ENCODE measurements at places on chromosomes 16 and 17. TPM values are rescaled to one million over a fixed set of nuclear protein-coding genes. Genes with fewer than 3 reads are reported as not detected.

- no peak for DNase-seq
Observed at GRCh38 chr17:16933317-16934132, 38.4 kb downstream of the TNFRSF13B start.

GRCh38 chr16:30767767-30768465, 5.8 kb downstream of the RNF40 start:
- DNase-seq, result no peak

- DNase-seq, result no peak
Observed at GRCh38 chr17:49910094-49910857, 58.7 kb upstream of the DLX4 start.

GRCh38 chr17:149897-150584, 12.7 kb downstream of the SCGB1C2 start:
- DNase-seq, result no peak

DNA sequence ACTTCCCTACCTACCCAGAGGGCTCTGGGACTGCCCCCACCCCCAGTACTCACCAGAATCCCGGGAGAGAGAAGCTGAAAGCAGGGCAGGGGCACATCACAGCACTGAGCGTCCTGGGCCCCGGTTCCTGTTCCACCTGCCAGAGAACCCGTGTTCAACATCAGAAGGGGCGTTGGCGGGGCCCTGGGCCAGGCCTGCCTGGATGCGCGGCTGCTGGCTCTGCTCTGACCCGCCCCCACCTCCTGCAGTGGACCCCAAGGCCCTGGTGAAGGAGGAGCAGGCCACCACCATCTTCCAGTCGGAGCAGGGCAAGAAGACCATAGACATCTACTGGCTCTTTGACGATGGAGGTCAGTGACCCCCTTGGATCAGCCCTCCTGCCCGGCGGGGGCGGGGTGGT, 27.7 kb downstream of the SLC12A3 start:
- no peak for DNase-seq

DNA sequence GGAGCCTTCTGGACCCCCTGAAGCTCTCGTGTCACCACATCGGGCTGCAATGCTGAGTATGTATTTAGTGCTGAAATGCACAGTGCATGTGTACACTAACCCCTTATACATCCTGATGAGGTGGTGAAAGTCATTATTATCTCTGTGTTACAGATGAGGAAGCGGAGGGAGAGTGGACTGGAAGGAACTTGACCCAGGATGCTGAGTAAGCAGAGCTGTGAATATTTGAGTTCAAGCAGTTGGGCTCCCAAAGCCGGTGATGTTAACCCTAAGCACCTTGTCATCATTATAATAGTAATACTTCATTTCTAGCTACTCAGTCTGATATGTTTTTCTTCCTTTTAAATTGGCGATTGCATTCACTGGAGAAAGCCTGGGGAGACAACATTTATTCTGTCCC, 25.9 kb upstream of the NKD1 start:
- no peak for DNase-seq

GRCh38 chr16:67653128-67653788, 6.8 kb downstream of the ACD start:
- DNase-seq, result peak; percentile 67

GRCh38 chr16:27217256-27217655, 13.9 kb downstream of the KDM8 start:
- peak; percentile 98 for DNase-seq

- no peak for DNase-seq
Observed at GRCh38 chr16:86665319-86665675, 86.9 kb downstream of the FOXL1 start.

DNA sequence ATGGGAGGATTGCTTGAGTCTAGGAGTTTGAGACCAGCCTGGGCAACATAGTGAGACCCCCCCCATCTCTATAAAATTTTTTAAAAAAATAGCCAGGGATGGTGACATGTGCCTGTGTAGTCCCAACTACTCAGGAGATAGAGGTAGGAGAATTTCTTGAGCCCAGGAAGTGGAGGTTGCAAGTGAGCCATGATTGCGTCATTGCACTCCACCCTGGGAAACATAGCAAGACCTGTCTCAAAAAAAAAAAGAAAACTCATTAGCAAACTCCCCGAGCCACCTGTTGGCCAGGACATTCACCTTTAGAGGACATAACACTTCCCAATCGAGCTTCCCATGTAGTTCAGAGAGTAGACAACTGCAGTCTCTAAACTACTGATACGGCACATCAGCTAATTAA, 274.2 kb downstream of the ABCC12 start:
- DNase-seq, result no peak

- peak; percentile 13 for DNase-seq
Observed at GRCh38 chr17:41917679-41918313, 955 bp downstream of the ACLY start.

- DNase-seq, result no peak
Observed at GRCh38 chr16:56732832-56733231, 2.9 kb downstream of the NUP93 start.

Gene GEMIN4
- 10.5 TPM for total RNA-seq

Gene LITAFD
- total RNA-seq, result not detected

Gene PPP1R27
- total RNA-seq, result not detected

Gene OTOP3
- total RNA-seq, result not detected

Gene BOLA2
- 19.3 TPM for total RNA-seq

Gene PIRT
- total RNA-seq, result 7.3 TPM

Gene FBXW10B
- 1.4 TPM for total RNA-seq

All from cerebellum (tissue), 4 donors.